NCI-H2081 treated with DMSO at 0.1 percent for 48 hours (cell line): ENCODE measurements at places on chromosomes 16 and 17.

GRCh38 chr17:12536021-12536420 lies 129.7 kb upstream of the MYOCD start:
- DNase-seq = no peak

GRCh38 chr17:6752068-6752909 lies 3.6 kb upstream of the XAF1 start:
- DNase-seq = no peak

- no peak for DNase-seq
Observed at GRCh38 chr17:76527430-76528111, 9.9 kb downstream of the CYGB start.

GRCh38 chr16:89145406-89146161 lies 26.0 kb upstream of the CDH15 start:
- no peak for DNase-seq

- no peak for DNase-seq
Observed at GRCh38 chr16:66406534-66407221, 20.4 kb upstream of the BEAN1 start.

GRCh38 chr16:89383095-89384003 lies 107.0 kb downstream of the ANKRD11 start:
- DNase-seq = no peak

DNA sequence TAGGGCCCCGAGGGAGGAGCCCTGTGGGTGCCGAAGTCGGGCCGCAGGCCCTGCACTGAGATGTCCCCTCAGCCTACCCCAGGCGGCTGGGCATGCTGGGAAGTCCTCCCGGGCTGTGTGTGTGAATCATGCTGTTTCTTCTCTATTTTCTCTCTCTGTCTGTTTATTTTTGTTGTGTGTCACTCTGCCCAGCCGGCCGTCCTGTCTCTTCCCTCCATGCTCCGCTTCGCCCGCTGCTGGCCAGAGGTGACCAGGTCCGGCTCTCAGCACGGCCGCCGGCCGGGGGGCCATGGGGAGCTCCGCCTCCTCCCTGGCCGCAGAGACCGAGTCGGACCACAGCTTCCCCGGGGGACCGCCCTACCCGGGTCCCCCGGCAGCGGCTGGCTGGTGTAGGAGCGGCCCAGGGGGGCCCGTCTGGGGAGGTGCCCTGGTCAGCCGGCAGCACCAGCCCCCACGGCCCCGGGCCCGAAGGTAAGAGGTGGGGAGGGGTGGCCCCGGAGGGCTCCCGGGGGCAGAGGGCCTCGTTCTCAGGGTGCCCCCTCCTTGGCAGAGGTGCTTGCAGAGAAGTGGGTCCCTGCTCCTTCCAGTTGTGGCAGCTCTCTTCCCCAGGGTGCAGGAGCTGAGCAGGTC lies 12.5 kb downstream of the CAPN15 start:
- no peak for DNase-seq

- DNase-seq = no peak
Observed at GRCh38 chr17:83125515-83126274, 46.3 kb downstream of the METRNL start.

GRCh38 chr17:62038248-62038647 lies 26.8 kb downstream of the MED13 start:
- no peak for DNase-seq

GRCh38 chr17:63697341-63698286 lies 2.3 kb downstream of the LIMD2 start:
- no peak for DNase-seq

DNA sequence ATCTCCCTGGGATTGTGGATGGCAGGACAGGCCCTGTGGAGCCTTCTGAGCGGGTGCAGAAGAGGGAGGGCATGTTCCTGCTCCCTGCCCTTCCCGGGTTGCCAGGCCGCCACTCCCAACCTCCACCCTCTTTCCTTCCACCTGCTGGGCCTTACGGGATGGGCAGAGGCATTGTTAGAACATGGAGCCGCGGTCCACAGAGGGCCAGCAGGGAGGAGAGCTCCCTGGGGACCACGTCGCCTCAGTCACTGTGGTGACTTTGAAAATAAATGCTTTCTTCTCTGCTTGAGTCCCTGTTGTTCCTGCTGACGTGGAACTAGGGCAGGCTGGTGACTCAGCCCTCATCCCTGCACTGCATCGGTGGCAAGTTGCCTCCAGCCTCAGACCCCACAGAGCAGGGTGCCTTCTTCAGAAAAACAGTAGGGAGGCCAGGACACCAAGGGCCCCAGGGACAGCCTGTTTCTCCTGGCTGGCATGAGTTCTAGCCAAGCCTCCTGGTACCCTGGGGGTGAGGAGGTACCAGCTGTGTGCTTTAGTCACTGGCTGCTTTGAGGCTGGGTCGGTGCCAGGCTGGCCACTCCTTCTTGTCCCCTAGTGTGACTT lies 224.9 kb downstream of the SEC14L1 start:
- DNase-seq = peak; percentile 34

GRCh38 chr17:82835766-82836512 lies 3.9 kb downstream of the ZNF750 start:
- DNase-seq = no peak
